Lower lobe of right lung (tissue), 2 donors: ENCODE measurements at places on chromosomes 4 and X. TPM values are rescaled to one million over a fixed set of nuclear protein-coding genes. Genes with fewer than 3 reads are reported as not detected.

Gene MAGEA4
- total RNA-seq, result not detected

Gene NAT8L
- 0.24 TPM for total RNA-seq

Gene TNIP3
- 0.95 TPM for total RNA-seq

Gene CLDN34
- 0.50 TPM for total RNA-seq

Gene FAM156A
- 20.6 TPM for total RNA-seq

Gene RGN
- total RNA-seq, result 11.9 TPM

DNA sequence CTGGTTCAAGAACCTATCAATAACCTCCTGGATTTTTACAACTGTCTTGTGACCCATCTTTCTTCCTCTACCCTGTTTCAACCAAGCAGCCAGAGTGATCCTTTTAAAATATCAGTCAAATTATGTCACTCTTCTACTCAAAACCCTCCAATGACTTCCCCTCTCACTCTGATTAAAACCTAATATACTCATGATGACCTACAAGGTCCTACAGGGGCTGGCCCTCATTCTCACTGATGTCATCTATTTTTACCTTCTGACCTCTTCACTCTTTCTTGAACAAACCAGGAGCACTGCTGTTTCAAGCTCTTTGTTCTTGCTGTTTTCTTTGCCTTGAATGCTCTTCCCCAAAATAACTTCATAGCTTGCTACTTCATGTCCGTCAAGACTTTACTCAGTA, 48.5 kb downstream of the ARHGEF38 start:
- no peaks in the 10 kb centered on the region for H3K36me3 ChIP-seq
- no peak overlapping the region for H3K27ac ChIP-seq
- H3K27me3 ChIP-seq, result no peaks in the 10 kb centered on the region
- H3K4me1 ChIP-seq, result no peaks in the 10 kb centered on the region

DNA sequence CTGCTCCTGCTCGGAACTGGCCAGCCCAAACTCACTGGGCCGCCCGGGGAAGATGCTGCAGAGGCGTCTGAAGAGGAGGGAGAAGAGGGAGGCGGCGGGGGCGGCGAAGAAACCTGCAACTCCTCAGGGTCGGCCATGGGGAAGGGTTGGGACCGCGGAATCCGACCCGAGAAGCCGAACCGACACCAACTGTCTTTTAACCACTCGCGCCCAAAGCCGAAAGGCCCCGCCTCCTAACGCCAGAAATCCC, at the start of gene C4orf46:
C4orf46 (minus strand) TSS at position 223 of the 250 bp plus-strand sequence; CDS start at position 137, 86 bp downstream.
- H3K36me3 ChIP-seq, result no peaks in the 10 kb centered on the region
- peak within 1 kb of the TSS; percentile 83 for H3K4me3 ChIP-seq
- DNase-seq, result no peak
- peaks cover 19% of the 10 kb centered on the region for H3K4me1 ChIP-seq

DNA sequence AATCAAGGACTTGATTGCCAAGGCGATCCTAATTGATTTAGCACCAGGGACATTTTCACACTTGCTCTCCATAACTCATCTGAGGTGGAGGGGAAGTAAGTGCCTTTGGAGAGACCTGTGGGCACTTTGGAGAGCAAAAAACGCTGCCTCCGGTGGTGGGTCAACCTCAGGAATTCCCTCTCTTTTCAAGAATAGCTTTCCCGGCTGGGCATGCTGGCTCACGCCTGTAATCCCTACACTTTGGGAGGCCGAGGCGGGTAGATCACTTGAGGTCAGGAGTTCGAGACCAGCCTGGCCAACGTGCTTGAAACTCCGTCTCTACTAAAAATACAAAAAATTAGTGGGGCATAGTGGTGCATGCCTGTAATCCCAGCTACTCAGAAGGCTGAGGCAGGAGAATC, 49.2 kb downstream of the PRPS1 start:
- no peaks in the 10 kb centered on the region for H3K27me3 ChIP-seq
- H3K4me1 ChIP-seq, result peaks cover 61% of the 10 kb centered on the region
- peak overlapping the region; percentile 98 for H3K27ac ChIP-seq
- H3K36me3 ChIP-seq, result no peaks in the 10 kb centered on the region
- H3K4me3 ChIP-seq, result no peak overlapping the region
